ENCODE measurements at places on chromosomes 6 and 20.

- DNase-seq: no peak
Observed at GRCh38 chr20:44497761-44498160, 22.1 kb downstream of the TTPAL start.

DNA sequence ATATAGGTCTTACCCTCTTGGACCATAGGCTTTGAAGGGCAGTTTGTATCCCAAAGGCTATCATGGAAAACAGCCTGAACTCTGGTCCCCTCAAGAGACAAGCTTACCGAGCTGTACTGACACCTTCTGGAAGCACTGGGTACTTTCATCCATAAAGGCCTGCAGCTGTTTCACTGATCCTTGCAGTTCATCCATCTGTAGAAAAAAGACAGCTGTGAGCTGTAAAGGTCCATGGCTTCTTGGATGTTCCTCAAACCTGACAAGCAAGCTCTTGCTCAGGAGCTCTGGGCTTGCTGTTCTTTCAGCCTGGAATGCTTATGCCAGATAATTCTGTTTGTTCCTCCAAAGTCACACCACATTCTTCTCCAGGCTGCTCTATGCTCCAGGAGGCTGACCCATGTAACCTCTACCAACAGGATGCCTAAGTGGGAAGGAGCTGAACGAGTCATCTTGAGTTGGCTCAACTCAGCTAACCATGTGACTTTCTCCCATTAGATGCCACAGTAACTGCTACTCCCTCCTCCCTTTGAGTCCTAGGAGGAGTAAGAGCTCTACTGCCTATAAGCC, 8.8 kb upstream of the NDRG3 start:
- peak; percentile 53 for DNase-seq

DNA sequence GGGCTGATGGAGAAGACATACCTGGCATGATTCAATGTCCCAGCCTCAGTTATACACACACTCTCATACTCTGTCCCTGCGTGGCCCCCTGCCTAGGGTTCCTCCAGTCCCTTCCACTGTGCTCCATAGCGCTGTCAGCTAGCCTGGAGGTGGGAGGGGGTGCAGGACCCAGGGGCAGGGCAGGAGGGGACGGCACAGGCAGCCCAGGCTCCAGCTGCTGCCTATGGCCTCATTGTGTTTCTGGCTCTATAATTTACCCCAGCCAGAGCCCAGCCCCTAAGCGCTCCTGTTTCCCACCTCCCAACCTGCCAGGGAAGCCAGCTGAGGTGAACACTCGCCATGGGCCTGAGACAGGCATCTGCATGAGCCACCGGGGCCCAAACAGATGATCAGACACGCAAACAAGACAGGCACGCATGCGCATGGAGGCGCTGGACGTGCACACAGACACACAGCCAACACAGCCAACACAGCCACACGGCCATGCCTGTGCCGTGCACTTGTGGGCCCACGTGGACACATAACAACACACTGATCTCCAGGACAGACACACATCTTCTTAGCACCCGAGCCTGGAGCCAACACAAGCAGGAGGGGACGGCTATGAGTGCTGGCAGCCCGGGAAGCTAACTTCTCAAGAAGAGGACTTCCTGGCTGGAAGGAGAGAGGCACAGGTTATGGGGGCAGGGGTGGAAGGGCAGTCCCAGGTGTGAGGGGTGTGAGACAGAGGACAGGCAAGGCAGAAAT, 124.9 kb downstream of the GRM4 start:
- no peak for DNase-seq

DNA sequence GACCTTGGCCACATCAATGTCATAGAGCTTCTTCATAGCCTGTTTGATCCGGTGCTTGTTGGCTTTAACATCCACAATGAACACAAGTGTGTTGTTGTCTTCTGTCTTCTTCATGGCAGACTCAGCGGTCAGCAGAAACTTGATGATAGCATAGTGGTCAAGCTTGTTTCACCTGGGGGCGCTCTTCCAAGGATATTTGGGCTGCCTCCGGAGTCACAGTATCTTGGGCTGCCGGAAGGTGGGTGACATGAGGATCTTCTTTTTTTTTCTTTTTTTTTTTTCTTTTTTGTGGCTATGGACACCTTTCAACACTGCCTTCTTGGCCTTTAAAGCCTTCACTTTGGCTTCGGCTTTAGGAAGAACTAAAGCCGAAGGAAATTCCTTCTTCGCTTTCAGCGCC, 244.6 kb downstream of the GJA1 start:
- no peak for DNase-seq

GRCh38 chr6:149924933-149925252, 2.0 kb upstream of the RAET1G start:
- no peak for DNase-seq
